A549 treated with Hydrocortisone at 1 μM for 4 hours (cell line): ENCODE measurements at places on chromosomes 7 and 10. TPM values are rescaled to one million over a fixed set of nuclear protein-coding genes. Genes with fewer than 3 reads are reported as not detected.

DENND2A gene
- 0.39 to 0.98 TPM (median 0.76 TPM) in 5 replicates for total RNA-seq

IFIT1B gene
- not detected in 5 replicates for total RNA-seq

MNX1 gene
- total RNA-seq: 4.1 to 4.8 TPM (median 4.6 TPM) in 5 replicates

ADIRF gene
- total RNA-seq: 0.15 to 0.22 TPM in 2 of 5 replicates, not detected in the others
